ENCODE measurements at places on chromosomes 2 and 18.

DNA sequence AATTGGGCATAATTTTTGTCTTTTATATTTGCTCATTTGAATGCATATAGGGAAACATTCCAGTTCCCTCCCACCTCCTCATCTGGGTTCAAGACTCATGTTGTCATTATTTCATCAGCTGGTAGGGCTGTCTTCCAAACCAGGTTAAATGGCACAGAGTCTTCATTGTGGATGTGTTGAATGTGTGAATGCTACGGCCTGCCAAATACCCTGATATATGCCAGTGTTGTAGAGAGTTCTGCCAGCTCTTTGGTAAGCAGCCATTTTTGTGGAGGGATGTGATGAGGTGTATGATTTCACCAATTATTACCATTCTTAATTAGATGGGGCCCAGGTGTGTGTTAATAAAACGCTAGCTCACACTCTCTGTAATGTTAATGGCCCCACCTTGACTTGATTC lies 121.7 kb downstream of the LYPD6B start:
- DNase-seq, result no peak

DNA sequence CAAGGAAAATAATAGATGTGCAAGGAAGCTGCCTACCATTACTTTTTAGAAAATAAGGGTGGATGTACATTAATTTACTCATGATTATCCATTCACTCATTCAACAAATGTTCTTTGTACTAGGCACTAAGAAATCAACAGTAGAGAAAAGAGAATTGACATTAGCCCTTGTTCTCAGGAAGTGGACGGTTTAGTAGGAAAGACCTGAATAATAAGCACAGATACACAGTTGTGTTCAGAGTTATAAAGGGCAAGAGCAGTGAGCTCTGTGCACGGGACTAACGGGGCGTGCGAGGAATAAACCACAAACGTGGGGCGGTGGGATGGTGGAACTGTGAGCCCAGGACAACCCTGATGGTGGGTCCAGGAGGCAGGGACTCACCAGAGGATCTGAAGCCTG lies 94.4 kb upstream of the MBOAT2 start:
- DNase-seq, result no peak

DNA sequence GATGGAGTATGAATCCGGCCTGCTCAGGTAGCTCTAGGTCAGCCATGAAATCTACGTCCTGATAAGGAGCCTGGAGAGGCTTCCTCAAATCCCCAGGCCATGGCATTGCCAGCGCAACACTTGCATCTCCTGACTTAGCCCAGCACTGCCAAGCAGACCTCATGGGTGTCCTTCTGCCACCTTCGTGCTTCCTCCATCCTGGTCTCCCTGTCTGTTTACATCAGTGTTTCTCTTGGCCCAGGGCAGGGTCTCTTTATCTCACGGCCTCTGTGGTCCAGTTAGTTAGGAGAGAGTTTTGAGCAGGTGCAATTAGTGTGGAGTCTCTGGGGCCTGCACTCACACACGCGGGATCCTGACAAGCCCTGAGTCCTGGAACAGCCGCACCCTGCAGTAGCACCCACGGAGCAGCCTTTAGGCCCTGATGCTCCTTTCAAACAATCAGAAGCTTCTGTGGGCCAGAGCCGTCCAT lies 193.1 kb upstream of the ARL4C start:
- no peak for DNase-seq

DNA sequence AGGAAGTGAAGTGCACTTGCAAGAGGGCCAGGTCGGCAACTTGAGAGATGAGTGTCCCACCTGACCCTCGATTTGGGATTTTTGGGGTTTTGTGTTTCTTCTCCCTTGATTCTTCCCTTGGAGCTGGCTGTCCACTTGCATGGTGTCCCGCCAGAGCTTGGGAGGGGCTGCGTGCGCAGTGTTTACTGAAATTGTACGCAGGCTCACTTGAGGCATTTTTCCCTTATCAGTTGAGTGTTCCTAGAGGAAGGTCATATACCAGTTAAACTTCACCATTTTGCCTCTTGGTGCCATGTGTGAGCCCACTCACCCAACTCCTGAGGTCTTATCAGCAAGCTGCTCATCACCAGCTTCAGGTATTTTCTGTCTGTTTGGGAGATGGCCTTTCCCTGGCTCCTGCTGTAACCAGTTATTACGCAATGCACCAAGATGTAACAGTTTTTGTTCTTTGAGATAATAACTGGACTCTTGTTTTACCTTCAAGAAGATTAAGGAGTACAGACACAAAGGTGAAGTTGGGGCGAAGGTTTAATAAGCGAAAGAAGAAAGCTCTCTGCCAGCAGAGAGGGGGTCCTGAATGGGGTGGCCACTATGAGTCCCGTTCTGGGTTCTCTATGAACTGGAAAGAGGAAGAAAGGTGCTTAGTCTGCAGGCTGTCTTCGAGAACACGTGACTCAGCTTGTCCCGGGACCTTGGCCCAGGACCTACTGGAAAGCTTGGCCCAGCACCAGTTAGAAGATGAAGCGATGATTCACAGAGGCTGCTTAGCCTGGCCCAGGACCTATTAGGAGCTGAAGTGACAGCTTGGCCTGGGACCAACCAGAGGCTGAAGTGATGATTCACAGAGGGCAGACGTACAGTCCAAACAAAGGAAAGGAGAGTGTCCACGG lies 21.5 kb upstream of the TXNL4A start:
- DNase-seq, result no peak

- DNase-seq, result no peak
Measured at GRCh38 chr2:61425605-61426155, 45.2 kb downstream of the USP34 start.

Measured in omental fat pad (tissue), 4 donors.